ENCODE measurements at places on chromosomes 2 and 18. TPM values are rescaled to one million over a fixed set of nuclear protein-coding genes. Genes with fewer than 3 reads are reported as not detected.

The GKN2 gene
- total RNA-seq, result not detected

The MEP1B gene
- total RNA-seq, result not detected

The DSC2 gene
- total RNA-seq, result not detected

The CENPA gene
- total RNA-seq, result 0.32 TPM

The WDR35 gene
- 5.5 TPM for total RNA-seq

The ALKAL2 gene
- total RNA-seq, result not detected

The ATRAID gene
- total RNA-seq, result 103 TPM

The CXCR4 gene
- total RNA-seq, result 306 TPM

The MATN3 gene
- not detected for total RNA-seq

The WNT6 gene
- not detected for total RNA-seq

DNA sequence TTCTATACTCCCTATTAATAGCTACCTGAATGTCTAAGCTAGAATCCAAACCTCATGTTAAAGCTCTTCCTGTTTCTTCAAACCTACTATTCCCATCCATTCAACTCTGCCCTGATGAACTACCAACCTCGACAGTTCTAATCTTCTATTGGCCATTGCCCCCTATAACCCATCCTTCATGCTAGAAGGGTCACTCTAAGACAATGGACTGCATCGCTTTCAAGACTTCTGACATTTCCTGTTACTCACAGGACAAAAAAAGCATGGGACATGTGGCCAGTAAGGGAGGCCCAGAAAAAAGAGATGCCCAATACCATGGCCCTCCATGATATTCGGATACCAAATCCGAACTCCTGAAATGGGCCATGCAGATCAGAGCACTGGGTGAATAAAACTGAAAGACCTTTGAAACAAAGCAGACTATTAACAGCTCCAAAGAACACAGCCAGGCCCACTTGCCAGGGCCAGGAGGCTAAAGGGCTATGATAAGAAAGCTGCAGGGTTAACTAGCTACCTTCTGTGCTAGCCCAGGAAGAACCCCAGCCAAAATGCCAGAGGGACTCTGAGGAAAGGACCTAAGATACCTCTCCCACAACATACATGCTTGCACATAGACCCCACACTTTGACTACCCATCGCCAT lies 4.5 kb downstream of the B4GALT6 start:
- no peak for DNase-seq

DNA sequence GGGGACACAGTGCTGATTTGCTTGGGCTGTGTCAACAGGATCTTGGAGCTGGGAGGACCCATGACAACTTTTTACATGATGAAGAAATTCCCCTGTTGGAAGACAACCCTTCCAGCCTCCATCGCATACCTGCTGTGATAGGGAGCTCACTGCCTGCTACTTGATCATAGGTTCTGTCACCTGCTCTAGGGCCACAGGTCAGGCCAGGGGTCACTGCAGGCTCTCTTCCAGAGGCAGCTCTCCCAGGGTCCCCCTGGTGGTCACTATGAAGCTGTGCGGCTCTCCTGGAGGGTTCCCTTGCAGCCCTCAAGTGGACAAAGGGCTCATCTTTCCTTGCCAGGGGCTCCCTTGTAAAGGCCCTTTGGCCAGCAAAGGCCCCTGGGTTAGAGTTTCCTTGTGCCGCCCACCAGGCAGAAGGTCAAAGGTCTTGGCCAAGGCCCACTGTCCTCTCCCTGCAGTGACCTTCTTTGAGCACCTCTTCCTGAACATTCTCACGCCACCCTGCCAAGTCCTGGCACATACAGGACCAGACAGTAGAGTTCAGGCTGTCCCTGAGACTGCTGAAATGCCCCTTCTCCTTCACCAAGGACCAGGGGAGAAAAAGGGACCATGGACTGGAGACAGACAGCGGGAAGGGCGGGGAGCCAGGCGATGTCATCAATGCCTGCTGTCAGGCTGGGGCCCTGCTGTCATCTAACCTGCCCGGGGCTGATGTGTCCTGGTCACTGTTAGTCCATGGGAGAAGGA lies 345.1 kb downstream of the DYSF start:
- no peak for DNase-seq

- DNase-seq, result no peak
Observed at GRCh38 chr2:190216829-190217228, 102.8 kb downstream of the HIBCH start.

GRCh38 chr2:88735853-88736252 lies 44.4 kb downstream of the RPIA start:
- DNase-seq, result no peak

GRCh38 chr18:9627642-9628041 lies 13.3 kb upstream of the PPP4R1 start:
- DNase-seq, result no peak

- DNase-seq, result no peak
Observed at GRCh38 chr2:130832296-130832940, 4.3 kb upstream of the ARHGEF4 start.

- DNase-seq, result no peak
Observed at GRCh38 chr18:6811816-6812215, 82.3 kb downstream of the ARHGAP28 start.

DNA sequence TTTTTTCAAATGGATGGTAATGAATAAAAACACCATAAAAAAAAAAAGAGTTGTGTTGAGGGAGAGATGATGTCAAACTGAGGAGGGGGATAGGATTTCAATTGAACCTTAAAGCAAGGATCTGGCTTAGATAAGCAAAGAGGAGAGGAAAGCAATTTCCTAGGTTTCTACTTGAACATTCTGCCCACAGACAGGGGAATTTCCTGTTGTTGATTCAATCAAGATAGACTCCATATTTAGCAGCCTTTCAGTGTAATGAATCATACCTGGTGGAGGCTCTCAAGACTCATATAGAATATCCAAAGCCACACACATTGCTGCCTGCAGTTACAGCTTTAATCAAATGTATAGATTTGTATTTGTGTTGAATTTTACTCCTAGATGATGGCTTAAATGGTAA lies 294.4 kb upstream of the PIK3C3 start:
- DNase-seq, result no peak

GRCh38 chr2:55620123-55620779 lies 2.8 kb upstream of the PPP4R3B start:
- DNase-seq, result no peak

GRCh38 chr2:232365621-232366321 lies 12.8 kb upstream of the ALPP start:
- no peak for DNase-seq

GRCh38 chr2:222399038-222399783 lies 25.1 kb upstream of the SGPP2 start:
- DNase-seq, result no peak

GRCh38 chr18:27996801-27997272 lies 180.1 kb downstream of the CDH2 start:
- DNase-seq, result no peak

GRCh38 chr2:216546641-216547403 lies 48.2 kb downstream of the RPL37A start:
- DNase-seq, result no peak

DNA sequence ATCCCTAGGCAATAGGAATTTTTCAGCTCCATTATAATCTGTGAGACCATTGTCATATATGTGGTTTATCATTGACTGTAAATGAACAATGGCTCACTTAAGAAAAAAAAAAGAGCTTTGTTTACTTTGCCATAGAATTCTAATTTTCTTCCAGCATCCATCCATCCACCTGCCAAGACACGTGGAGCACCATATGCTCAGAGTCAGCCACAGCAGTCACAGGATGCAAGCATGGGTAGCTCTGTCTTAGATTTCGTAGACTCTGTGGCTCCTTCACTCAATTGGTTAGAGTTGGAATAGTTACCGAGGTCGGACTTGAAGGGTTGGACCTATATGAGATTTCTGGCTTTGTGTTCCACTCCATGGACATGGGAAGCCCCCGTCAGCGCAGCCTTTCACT lies 75.6 kb downstream of the COA5 start:
- no peak for DNase-seq

DNA sequence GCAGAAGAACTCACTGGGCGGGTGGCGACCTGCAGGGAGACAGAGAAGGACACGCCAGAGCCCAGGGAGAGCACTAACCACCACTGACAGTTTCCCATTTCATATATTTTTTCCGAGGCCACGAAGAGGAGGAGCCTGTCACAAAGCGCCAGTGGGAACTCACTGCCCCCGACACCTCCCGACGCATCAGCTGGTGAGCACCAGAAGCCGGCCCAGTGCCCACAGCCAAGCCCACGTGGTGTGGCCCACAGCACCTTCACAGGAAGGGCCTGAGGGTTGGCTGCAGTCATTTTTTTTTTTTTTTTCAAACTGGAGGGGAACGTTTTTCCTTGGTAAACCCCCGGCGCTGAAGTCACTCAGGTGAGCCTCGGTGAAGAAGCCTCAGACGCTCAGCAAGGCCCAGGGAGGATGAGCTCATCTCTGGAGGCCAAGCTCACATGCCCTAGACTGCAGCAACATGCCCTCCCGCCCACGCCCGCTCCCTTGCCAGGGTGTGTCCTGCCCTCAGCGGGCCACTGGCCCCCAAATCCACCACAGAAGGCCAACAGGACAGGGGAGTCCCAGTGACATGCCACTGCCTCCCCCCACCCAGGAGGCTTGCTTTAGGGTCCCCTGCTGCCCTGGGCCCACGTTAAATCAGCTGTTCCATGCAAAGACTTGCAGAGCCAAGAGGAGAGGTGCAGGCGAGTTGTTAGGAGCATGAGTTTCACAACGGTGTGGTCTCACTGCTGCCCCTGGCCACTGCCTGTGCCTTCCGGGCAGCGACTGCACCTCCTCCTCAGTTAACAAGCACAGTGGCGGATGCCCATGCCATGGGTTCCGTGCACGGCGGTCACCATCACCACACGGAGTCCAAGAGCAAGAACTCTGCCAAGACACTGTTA lies 68.1 kb downstream of the PARD6G start:
- no peak for DNase-seq

DNA sequence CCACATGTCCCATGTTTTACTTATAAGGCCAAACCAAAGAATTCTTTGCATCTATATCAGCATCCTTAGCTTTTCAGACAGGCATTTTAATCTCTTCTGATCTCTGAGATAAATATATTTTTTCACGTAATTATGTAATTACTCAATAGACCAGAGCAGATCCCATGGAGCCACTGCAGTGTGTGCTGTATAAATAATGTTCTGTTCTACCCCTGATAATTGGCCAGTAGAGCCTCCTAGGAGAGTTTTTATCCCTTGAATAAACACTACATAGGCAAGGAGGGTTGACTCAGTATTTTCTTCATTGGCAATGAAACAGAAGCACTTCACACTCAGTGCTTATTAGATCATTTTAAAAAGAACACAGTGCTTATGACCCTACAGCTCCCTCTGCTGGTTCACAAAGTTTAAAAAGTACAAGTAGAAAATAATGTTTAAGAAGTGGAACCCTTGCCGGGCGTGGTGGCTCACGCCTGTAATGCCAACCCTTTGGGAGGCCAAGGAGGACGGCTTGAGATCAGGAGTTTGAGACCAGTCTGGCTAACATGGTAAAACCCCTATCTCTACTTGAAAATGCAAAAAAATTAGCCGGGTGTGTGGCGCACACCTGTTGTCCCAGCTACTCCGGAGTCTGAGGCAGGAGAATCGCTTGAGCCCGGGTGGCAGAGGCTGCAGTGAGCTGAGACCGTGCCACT lies 91.9 kb downstream of the PPP1R1C start:
- peak; percentile 3 for DNase-seq

DNA sequence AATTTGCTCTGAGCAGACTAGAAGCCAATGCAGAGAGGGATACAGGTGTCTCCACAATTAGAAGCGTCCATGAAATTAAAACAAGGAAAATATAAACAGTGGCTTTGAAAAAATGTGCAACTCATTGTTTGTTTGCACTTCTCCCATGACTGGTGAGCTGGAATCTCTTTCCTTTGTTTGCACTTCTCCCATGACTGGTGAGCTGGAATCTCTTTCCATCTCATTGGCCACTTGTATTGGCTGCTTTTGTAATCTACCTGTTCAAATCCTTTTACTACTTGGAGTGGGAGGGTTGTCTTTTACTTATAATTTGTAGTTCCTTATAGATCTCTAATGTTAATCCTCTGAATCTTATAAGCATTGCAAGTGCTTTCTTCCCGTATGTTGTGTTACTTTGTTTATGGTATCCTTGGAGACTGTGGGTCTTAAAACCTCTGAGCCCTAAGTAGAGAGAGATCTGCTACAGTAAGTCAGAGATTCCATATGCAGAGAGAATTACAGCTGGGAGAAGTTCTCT lies 94.1 kb downstream of the RTN4 start:
- DNase-seq, result no peak

GRCh38 chr2:179106676-179107428 lies 56.9 kb upstream of the CCDC141 start:
- DNase-seq, result no peak

DNA sequence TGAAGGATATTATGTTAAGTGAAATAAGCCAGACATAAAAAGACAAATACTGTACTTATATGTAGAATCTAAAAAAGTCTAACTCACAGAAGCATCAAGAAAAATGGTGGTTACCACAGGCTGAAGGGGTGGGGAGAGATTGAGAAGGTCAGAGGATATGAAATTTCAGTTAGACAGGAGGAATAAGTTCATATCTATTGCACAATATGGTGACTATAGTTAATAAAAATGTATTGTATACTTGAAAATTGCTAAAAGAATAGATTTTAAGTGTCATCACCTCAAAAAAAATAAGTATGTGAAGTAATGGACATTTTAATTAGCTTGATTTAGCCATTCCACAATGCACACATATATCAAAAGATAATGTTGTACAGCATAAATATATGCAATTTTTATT lies 19.8 kb downstream of the ACMSD start:
- DNase-seq, result no peak

- DNase-seq, result no peak
Observed at GRCh38 chr18:77472509-77472908, 222.9 kb downstream of the GALR1 start.

DNA sequence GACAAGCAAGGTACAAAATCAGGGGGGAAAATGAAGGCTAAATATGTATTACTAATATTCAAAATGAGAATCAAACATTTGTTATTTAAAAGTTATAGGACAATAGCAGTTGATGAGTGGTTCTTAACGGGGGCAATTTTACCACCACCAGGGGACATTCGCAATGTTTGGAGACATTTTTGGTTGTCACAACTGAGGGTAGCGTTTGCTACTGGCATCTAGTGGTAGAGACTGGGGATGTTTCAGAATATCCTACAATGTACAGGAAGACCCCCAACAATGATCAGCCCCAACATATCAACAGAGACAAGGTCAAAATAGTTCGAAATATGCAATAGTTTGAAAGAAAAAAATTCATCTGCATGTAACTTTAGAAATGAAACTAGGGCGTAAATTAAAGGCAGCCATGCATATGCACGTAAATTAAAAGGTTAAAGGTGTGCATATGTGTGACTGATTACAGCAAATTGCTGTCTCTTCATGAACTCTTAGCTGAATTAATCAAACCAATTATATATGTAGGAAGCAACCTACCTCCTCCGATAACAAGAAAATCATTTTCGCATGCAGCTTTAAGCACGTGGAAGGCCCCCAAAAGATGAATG lies 61.2 kb upstream of the CUL3 start:
- DNase-seq, result no peak
